ENCODE measurements at places on chromosomes 1 and 21.
A peak's percentile ranks its signal among the peaks of the same experiment; 100 is the strongest.

DNA sequence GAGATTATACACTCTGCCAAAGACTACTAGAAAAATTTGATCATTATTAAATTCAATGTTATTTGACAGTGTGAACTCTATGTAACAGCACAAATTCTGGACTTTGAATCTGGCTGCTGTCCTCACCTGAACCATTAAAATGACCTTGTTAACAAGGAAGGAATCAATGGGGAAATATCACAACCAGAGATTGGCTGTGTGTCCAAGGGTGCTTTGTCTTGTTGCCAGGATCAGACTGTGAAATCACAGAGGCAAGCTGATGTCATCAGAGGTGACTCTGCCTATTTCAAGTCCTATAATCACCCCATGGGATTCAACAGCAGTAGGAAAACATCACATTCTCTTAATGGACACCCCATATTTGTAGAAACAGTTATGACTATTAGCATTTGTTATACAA lies 46.8 kb downstream of the ADAMTS5 start:
- DNase-seq: no peak

DNA sequence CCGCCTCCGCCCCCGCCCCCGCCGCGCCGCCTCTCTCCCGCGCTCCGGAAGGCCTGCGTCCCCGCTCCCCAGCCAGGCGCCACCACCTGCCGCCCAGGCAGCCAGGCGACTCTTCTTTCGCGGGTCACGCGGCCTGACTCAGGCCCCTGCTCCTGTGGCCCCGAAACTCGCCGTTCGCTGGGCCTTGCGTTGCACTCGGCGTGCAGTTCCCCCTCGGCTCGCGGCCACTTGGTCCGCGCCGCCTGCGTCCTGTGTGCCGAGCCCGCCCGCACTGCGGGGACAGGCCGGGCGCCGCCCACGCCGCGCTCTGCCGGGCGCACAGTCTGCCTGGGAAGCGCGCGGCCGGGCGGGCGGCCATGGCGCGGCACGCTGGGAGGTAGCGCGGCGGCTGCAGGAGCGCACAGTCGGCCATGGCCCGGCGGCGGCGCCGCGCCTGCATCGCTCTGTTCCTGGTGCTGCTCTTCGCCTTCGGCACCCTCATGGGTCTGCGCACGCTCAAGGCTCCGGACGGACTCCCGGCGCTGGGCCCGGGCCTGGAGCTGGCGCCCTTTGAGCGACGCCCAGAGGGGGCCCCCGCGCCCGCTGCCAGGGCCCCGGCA lies at the start of gene MANEAL:
Gene MANEAL, plus strand, starts transcription at position 75 of the 599 bp plus-strand sequence. Its CDS starts 336 bp downstream, at position 411.
- peak; percentile 24 for DNase-seq

GRCh38 chr1:226634611-226635246 lies 86.2 kb downstream of the STUM start:
- no peak for DNase-seq

DNA sequence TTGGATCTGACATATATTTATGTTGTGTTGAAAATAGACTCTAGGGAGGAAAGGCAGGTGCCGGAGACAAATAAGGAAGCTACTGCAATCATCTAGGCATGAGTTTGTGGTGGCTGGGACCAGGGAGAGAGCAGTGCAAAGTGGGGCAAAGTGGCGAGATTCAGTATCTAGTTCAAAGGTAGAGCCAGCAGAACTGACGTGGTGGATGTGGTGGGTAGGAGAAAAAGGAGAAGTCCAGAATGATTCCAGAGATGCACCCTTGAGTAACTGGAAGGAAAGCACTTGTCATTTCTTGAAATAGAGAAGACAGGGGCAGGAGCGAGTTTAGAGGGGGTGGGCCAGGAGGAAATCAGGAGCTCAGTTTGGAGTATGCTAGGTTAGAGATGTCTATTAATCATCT lies 275.2 kb downstream of the KAZN start:
- no peak for DNase-seq
